Chondrocyte (in vitro differentiated cells): ENCODE measurements at places on chromosomes 2 and 18.

DNA sequence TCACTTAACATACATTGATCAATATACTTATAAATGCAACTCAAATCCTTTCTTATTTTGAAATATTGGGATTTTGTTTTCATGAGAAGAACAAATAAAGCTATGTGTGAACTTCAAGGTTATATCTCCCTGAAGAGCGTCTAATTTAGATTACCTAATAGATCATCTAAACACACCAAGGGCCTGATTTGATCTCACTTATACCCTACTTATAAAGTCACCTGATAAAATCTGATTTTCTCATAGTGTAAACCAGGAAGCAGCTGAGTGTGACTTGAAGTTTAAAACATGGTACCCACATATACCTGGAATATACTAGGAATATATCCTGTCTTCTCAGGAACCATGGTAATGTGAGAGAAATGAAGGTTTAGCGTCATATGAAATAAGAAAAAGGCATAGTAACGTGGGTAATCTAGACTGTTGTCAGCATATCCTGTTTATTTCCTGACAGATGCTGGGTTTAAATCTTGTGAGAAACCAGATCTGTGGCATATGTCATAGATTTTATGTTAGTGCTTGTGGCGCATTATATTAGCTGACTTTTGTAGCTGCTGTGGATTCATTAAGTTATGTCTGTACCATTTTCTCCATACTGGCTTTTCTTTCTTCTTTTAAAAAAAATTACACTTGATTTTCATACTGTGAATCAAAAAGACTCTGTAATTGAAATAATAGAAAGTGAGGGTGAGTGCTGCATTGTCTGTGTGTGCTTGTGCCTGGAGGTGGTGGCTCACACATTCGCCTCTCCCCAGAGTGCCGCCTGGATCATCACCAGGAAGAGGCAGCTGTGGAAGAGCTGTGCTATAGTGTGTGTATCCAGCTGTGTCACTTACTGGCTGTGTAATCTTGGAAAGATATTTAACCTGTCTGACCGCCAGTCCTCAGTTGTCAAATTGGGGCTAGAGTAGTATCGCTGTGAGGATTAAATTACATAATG lies 164.0 kb downstream of the MYO3B start:
- DNase-seq, result no peak

- no peak for DNase-seq
These were observed 466.9 kb upstream of the HNRNPA3 start for GRCh38 chr2:176745543-176746200.

DNA sequence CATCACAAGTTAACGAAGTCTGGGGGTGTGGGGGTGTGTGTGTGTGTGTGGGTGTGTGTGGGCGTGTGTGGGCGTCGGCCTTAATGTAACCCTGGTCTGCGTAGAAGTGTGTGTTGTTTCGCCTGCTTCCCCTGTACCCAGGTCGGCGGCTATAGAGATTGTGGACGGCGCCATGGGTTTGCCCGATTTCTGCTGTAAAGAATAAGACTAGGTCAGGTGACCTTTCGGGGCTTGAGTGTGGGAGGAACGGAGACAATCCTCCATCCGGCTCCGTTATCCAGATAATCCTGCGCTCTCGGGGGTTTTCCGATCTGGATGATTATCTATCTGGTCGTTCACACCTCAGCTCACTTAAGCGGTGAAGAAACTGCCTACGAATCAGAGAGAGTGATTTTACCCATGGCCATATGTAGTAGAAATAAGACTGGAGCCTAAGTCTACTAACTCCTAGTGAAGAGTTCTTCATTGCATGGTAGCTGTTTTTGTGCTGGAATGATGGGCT lies 543 bp downstream of the HADHB start:
- DNase-seq, result no peak

GRCh38 chr2:181104512-181105115 lies 124.2 kb downstream of the UBE2E3 start:
- DNase-seq, result no peak

- DNase-seq, result no peak
These were observed 35.3 kb downstream of the PDIA6 start for GRCh38 chr2:10777111-10777841.

DNA sequence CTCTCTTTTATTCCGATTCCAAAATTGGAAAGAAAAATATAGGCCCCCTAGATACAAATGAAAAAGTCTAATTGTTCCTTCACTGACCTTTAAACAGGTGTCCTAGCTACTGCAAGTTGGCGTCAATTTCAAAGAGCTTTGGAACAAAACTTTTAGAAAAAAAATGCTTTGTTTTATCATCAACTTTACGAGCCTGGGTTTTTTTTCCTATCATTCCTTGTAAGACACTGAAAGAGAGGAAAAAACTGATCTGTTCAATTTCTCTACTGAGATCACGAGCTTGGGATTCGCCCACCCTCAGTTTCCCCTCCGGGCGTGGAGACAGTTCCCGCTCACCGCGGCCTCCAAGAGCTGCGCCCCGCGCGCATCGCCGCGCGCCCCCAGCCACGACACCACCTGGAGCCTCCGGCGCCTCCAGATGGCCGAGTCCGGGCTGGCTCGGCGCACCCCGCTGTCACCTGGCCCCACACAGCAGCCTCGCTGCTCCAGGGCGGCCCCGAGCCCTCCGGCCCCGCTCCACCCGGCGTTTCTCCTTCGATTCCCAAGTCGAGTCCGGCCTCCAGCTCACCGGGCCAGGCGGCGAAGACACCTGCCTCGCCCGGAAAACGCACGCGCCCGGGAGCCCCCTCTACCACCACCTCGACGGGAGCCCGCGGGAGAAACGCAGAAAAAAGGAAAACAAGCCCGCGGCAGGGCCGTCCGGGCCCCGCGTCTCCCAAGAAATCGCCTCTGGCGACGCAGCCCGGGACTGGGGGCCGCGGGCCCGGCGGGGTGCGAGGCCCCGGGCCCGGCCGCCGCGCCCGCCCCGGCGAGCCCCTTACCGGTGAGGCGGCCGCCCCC lies 656 bp downstream of the TBC1D8 start:
- no peak for DNase-seq

GRCh38 chr2:54067851-54068375 lies 47.5 kb upstream of the ACYP2 start:
- DNase-seq, result no peak

DNA sequence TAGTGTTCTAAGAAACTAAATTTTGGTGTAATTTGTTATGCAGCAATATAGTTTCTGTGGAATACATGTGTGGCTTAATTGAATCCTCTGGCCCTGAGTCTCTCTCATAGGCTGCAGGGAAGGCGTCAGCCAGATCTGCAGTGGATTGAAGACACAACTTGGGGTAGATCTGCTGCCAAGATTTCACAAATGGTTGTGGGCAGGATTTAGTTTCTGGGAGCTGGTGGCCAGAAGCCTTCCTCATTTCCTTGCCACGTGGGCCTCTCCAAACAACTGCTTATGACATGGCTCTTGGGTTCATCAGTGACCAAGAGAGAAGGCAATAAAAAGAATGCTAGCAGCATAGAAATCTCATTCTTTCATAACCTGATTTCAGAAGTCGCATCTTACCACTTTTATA lies 28.2 kb downstream of the CCDC102B start:
- no peak for DNase-seq

GRCh38 chr2:113847144-113847543 lies 42.7 kb upstream of the ACTR3 start:
- no peak for DNase-seq

- DNase-seq, result no peak
These were observed 16.4 kb upstream of the STARD7 start for GRCh38 chr2:96225016-96225533.

- no peak for DNase-seq
These were observed 18.1 kb upstream of the DYNC1I2 start for GRCh38 chr2:171669121-171669520.

DNA sequence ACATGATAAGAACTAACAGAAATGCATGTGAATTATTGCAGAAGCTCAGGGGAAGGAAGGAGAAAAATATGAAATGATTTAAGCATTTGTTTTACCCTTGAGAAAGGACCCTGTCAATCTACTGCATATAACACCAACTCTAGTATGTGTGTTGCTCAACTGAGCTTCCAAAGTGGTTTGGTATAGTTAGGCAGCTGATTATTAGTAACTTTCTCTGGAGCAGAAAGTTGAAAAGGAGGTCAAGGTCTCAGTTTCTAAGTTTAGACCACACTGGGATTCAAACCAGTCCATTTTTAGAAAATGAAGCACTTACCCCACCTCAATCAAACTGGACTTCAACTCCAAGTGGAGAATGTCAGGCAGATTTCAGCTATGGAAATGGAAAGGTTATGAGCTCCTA lies 123.3 kb upstream of the CDC42EP3 start:
- no peak for DNase-seq

GRCh38 chr2:55802067-55802466 lies 108.4 kb upstream of the PNPT1 start:
- no peak for DNase-seq

- DNase-seq, result no peak
These were observed 1.7 kb downstream of the TBC1D8 start for GRCh38 chr2:101149241-101150192.

DNA sequence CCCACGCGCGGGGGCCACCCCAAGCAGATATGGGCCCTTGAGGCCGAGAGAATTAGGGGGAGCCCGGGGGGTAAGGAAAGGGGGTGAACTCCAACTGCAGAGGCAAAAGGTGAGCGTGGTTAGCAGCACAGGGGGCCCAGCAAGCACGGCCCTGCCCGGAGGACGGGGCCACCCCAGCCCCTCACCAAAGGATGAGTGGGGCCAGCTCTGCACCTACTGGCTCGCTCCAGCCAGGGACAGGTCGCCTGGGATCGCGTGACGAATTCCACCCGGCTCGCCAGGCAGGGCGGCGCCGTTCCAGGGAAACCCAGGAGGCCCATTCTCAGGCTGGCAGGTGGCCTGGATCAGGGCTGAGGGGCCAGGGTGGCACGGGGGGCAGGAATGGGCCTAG lies 38.6 kb downstream of the BIN1 start:
- no peak for DNase-seq

DNA sequence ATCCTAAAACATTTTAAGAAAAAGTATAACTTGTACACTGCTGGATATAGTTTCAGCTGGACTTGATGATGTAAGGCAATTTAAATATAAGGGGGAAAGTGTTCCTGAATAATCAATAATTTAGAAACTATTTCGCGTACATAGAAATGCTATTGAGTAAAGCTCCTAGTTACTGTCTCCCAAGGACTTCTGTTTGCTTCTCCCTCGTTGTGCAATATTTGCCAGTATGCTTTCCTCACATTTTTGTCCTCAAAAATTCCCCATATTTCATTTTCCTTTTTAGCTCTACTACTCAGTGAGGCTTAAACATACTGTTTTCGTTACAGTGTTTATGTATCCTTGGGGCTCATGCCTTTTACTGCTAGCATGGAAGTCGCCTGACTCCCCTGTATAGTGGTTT lies 36.9 kb downstream of the ATP9B start:
- no peak for DNase-seq

GRCh38 chr2:27958711-27959378 lies 68.3 kb downstream of the BABAM2 start:
- DNase-seq, result no peak

DNA sequence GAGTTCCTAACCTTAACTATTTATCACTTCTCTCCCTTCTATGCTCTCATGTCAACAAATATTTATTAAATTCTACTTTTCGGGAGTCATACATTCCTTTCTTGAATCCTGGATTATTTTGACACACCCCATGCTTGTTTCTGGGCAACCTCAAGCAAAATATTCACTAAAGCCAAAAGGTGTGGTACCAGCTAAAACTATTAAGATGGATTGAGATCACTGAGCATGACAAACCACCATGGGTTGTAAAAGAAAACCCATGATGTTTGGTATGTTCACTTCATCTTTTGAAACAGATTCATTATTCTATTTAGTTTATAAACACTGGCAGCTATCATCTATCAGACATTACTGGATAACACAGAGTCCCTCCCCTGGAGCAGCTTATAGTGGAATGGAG lies 32.5 kb downstream of the DPP4 start:
- no peak for DNase-seq

DNA sequence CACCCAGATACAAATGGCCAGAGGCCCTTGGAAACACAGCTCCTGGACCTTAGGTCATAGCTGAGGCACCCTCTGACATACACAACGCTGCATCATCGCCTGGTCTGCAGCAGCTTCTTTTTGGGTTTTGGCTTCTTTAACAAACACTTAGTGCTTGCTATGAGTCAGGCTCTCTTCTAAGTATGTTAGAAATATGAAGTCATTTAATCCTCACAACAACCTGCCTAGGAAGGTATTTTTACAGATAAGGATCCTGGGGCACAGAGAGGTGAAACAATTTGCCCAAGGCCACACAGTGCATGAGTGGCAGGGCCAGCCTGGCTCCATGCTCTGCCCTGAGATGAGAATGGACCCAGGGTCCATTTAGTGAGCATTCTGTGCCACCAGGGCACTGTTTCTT lies 96.6 kb downstream of the TMEM17 start:
- DNase-seq, result no peak

DNA sequence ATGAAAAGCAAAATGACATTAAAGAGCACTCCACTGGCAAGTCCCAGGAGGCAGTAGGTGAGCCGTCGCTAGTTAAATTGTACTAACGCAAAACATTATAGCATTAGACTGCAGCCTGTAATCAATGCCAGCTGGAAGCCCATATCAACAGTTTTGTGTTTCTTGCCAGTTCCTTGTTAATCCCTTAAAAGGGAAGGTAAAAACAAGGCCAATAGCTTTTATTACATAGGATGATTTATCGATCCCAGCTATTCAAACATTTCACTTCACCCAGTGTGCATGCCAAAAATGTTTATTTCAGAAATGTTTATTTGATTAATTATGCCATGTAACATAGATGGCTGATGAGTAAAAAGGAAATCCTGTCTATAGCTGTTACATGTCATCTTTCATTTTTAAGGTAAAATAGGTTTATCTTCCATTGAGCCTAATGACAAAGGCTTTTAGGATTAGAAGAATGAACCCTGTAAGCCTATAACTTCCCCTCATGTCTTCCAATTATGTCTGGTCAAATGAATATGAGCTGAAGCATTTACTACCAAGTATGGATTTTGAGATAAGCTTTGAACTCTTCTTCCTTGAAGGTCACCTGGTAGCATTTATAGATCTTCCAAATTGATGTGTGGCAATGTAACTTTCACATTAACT lies 591.2 kb downstream of the RNF144A start:
- no peak for DNase-seq

- no peak for DNase-seq
These were observed 29.7 kb downstream of the LYPD6 start for GRCh38 chr2:149360106-149360505.

DNA sequence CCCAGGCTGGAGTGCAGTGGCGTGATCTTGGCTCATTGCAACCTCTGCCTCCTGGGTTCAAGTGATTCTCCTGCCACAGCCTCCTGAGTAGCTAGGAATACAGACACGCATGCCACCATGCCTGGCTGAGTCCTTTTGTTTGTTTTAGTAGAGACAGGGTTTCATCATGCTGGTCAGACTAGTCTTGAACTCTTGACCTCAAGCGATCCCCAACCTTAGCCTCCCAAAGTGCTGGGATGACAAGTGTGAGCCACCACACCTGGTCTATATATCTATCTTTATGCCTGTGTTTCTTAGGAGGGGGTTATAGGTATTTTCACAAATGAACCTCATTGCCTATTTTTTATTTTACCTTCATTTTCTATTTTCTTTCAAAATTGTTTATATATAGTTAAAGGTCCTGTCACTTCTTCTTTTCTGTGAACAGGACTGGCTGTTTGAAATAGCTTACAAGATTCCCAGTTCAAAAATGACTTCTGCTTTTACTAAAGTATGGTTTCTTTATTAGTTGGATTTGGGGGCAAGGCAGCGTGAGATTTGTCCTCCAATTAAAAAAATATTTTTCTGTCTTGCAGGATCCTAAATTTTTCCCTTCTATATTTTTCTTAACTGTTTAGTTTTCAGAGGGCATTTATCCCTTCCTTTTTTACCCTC lies 16.4 kb upstream of the MARCHF7 start:
- no peak for DNase-seq

- no peak for DNase-seq
These were observed 80.6 kb upstream of the ZFP36L2 start for GRCh38 chr2:43307046-43307445.

GRCh38 chr18:61127714-61128467 lies 205.3 kb upstream of the CDH20 start:
- DNase-seq, result no peak
